Aorta (tissue), 5 donors: ENCODE measurements at places on chromosomes 16 and 17. TPM values are rescaled to one million over a fixed set of nuclear protein-coding genes. Genes with fewer than 3 reads are reported as not detected.

DNA sequence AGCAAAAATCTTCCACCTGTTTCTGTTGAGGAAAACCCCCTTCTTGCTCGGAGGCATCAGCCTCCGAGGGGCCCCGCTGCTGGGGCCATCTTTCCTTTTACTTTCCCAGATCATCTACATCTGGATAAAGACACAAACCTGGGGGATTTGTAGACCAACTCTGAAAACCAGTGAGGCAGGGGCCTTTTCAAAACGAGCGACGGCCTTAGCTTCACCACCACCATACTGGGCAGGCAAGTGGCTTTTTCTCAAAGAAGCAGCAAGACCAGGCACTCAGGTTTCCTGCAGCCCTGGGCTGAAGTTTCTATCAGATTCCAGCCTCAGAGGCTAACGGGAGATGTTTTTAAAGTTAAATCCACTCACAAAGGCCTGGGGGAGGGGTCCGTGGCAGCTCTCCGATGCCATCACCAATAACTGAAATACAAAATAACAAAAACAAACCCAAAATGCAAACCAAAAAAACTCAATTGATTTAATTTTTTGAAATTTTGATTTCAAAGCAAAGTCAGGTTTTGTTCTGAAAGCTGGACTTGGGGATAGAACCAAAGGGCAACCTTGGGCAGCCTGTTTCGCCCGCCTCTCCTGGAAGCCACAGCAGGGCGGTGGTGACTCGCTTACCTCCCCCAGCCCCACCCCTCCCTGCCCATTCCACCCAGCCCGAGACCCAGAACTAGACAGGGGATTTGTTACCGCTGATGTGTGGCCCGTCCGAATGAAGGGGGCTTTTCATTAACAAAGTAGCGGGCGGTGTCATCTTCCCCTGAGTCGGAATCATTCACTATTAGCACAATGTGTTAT, 55.8 kb downstream of the SALL1 start:
- no peaks in the 10 kb centered on the region for H3K27me3 ChIP-seq
- no peak overlapping the region for H3K27ac ChIP-seq
- no peak for DNase-seq
- H3K4me1 ChIP-seq: no peaks in the 10 kb centered on the region

- H3K36me3 ChIP-seq: no peaks in the 10 kb centered on the region
- H3K27ac ChIP-seq: peak within 1 kb of the TSS; percentile 79
- H3K27me3 ChIP-seq: no peaks in the 10 kb centered on the region
Observed at GRCh38 chr16:29995324-29995910, at the start of gene HIRIP3. Gene HIRIP3, minus strand, starts transcription at chr16:29995617. Its CDS starts 12 bp downstream, at chr16:29995605.

GRCh38 chr17:1076299-1076981, 79.5 kb downstream of the TIMM22 start:
- H3K4me3 ChIP-seq: no peak overlapping the region
- no peaks in the 10 kb centered on the region for H3K27me3 ChIP-seq
- DNase-seq: peak; percentile 73
- no peaks in the 10 kb centered on the region for H3K4me1 ChIP-seq
- H3K36me3 ChIP-seq: peaks cover 2% of the 10 kb centered on the region

- no peaks in the 10 kb centered on the region for H3K27me3 ChIP-seq
- no peaks in the 10 kb centered on the region for H3K36me3 ChIP-seq
- no peaks in the 10 kb centered on the region for H3K4me1 ChIP-seq
- H3K27ac ChIP-seq: no peak overlapping the region
- no peak for DNase-seq
Observed at GRCh38 chr17:83005639-83006038, 73.8 kb upstream of the METRNL start.

DNA sequence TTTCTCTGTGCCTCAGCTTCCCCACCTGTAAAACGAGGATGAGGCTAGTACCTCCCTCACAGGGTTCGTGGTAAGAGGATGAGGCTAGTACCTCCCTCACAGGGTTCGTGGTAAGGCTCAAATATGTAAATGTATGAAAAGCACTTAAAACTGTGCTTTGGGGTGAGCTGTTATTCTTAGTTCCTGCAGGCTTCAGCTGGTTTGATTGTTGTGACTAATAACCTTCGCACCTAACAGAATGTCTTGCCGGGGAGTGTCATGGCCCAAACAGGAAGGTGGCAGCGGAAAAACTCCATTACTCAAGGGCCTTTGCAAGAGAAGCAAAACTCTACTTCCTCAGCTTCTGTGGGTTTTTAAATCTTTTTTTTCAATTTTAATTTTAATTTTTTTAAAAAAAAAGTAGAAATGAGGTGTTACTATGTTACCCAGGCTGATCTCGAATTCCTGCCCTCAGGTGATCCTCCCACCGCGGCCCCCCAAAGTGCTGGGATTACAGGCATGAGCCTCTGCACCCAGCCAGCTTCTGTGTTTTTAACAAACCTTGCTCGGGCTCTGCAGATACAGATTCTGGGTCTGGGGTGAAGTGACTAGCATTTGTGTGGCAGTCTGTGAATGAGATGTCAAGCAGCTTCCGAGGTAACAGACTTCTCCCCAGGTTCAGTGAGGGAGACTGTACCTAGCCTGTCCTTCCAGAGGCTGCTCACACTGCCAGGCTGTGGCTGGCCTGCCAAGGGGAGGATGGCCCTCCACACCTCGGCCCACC, 103.0 kb downstream of the RAB11FIP4 start:
- H3K27me3 ChIP-seq: no peaks in the 10 kb centered on the region
- no peak overlapping the region for H3K27ac ChIP-seq

DNA sequence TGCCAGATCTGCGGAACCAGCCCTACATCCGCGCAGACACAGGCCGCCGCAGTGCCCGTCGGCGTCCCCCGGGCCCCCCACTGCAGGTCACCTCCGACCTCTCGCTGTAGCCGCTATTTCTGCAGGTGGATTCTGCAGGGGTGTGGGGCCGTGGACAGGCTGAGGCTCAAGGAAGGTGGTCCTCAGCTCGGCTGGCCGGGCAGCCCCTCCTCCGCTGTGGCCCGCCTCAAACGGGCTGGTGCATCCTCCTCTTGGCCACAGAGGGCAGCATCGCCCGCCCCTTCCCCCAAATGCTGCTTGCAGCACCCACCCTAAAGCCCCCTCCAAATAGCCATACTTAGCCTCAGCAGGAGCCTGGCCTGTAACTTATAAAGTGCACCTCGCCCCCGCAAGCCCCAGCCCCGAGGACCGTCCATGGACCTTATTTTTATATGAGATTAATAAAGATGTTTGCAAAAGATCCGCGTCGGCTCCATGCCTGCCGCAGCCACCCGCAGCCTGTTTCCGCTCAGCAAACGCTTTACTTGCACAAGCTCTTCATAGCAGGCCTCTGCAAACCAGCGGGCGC, 14.9 kb downstream of the SPATA32 start:
- H3K27me3 ChIP-seq: no peaks in the 10 kb centered on the region
- no peak overlapping the region for H3K27ac ChIP-seq
- no peak for DNase-seq
- peak overlapping the region; percentile 11 for H3K4me3 ChIP-seq
- H3K36me3 ChIP-seq: no peaks in the 10 kb centered on the region

DNA sequence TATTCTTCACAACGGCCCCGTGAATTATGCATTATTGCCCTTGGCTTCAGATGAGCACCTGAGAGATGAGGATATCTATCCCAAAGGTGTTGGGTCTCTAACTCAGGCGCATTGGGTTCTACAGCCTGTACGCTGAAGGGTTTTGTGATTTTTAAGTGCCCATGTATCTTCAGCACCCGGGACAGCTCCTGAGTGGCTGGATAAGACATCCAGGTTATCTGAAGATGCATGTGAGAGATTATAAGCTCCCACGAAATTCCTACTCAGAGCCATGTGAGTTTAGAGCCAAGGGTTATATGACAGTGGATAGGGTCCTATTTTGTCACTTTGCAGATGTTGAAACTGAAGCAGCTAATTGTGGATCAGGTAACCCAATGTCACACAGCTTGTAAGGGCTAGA, 612.3 kb upstream of the EEF2KMT start:
- no peak overlapping the region for H3K27ac ChIP-seq
- no peak for DNase-seq
- H3K4me3 ChIP-seq: no peak overlapping the region
- H3K4me1 ChIP-seq: no peaks in the 10 kb centered on the region

GRCh38 chr16:49369651-49370611, 3.7 kb upstream of the C16orf78 start:
- H3K4me3 ChIP-seq: no peak overlapping the region
- DNase-seq: no peak
- H3K27me3 ChIP-seq: no peaks in the 10 kb centered on the region
- no peaks in the 10 kb centered on the region for H3K36me3 ChIP-seq

DNA sequence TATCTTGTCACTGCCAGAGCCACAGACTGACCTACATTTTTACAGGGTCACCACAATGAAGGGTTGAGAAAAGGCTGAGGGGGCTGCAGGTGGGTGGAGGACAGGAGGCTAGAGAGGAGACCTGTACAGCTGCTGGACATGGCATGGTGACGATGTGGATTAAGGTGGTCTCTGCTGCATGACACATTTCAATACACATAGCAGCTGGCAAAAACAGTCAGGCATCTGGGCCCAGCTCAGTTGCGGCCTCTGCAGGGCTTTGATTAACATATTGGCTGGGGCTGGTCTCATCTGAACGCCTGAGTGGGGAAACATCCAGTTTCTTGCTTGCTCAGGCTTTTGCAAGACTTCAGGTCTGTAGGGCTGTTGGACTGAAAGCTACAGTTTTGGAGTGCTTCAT, 265.4 kb upstream of the FOXF1 start:
- H3K4me3 ChIP-seq: no peak overlapping the region
- H3K4me1 ChIP-seq: no peaks in the 10 kb centered on the region
- H3K36me3 ChIP-seq: no peaks in the 10 kb centered on the region

- DNase-seq: no peak
- H3K4me1 ChIP-seq: no peaks in the 10 kb centered on the region
- no peak overlapping the region for H3K4me3 ChIP-seq
- no peaks in the 10 kb centered on the region for H3K36me3 ChIP-seq
- H3K27ac ChIP-seq: no peak overlapping the region
Observed at GRCh38 chr17:78134899-78135385, 4.4 kb downstream of the TMC8 start.

- no peak overlapping the region for H3K27ac ChIP-seq
- no peak for DNase-seq
- no peaks in the 10 kb centered on the region for H3K4me1 ChIP-seq
- no peak overlapping the region for H3K4me3 ChIP-seq
Observed at GRCh38 chr17:40932608-40933007, 4.8 kb downstream of the KRT23 start.

GRCh38 chr16:4096509-4096908, 19.7 kb downstream of the ADCY9 start:
- no peak overlapping the region for H3K27ac ChIP-seq
- no peaks in the 10 kb centered on the region for H3K36me3 ChIP-seq
- H3K4me1 ChIP-seq: peaks cover 8% of the 10 kb centered on the region
- DNase-seq: no peak
- no peaks in the 10 kb centered on the region for H3K27me3 ChIP-seq
- H3K4me3 ChIP-seq: no peak overlapping the region

DNA sequence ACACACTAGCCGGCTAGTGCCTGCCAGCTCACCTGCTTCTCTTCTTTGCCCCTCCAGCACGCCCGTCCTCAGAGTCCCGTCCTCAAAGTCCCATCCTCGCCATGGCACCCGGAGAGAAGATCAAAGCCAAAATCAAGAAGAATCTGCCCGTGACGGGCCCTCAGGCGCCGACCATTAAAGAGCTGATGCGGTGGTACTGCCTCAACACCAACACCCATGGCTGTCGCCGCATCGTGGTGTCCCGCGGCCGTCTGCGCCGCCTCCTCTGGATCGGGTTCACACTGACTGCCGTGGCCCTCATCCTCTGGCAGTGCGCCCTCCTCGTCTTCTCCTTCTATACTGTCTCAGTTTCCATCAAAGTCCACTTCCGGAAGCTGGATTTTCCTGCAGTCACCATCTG, 3.6 kb downstream of the SCNN1G start:
- H3K4me3 ChIP-seq: no peak overlapping the region
- H3K27me3 ChIP-seq: peaks cover 3% of the 10 kb centered on the region
- H3K4me1 ChIP-seq: no peaks in the 10 kb centered on the region

GRCh38 chr17:42288803-42289610, 709 bp downstream of the STAT5A start:
- peak overlapping the region; percentile 81 for H3K4me3 ChIP-seq
- no peaks in the 10 kb centered on the region for H3K36me3 ChIP-seq
- H3K27me3 ChIP-seq: no peaks in the 10 kb centered on the region
- peak overlapping the region; percentile 74 for H3K27ac ChIP-seq
- no peaks in the 10 kb centered on the region for H3K4me1 ChIP-seq

DNA sequence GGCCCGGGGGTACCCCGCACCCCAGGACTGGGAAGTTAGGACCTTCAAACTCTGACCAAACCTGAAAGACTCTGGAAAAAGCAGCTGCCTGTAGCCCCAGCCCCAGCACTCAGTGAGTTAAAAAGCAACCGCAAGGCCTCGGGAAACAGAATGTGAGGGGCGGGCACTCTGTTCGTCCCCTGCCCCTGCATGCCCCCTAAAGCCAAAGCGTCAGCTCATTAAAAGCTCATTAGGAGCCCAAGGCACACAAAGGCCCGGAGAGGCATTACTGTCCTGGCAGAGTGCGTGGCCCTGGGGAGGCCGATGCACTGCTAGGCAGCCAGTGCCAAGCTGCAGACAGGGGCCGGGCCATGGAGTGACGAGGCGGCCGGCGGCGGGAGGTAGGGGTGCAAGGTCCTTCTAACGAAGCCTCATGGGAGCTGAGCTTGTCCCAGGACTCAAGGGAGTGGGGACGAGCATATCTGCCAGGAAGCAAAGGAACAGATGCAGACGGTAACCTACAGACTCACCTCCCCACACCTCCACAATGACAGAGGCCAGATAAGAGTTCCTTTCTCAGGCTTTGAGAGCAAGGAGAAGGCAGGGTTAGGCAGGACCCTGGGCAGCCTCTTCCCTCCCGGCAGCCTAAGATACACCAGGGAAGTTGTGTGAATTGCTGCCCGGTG, 116.8 kb downstream of the ENGASE start:
- H3K27me3 ChIP-seq: no peaks in the 10 kb centered on the region
- H3K36me3 ChIP-seq: no peaks in the 10 kb centered on the region
- no peak overlapping the region for H3K4me3 ChIP-seq
- no peak for DNase-seq

- H3K4me3 ChIP-seq: no peak overlapping the region
- H3K27ac ChIP-seq: no peak overlapping the region
- no peaks in the 10 kb centered on the region for H3K27me3 ChIP-seq
Observed at GRCh38 chr17:29059281-29059680, 16.3 kb downstream of the PIPOX start.

- DNase-seq: no peak
- H3K36me3 ChIP-seq: no peaks in the 10 kb centered on the region
- H3K4me3 ChIP-seq: no peak overlapping the region
- no peaks in the 10 kb centered on the region for H3K27me3 ChIP-seq
Observed at GRCh38 chr16:297832-298231, 14.9 kb downstream of the PDIA2 start.

Gene PSMD12
- 38.2 TPM for total RNA-seq

Gene CACNG3
- total RNA-seq: not detected

Gene DPEP3
- total RNA-seq: not detected

Gene C17orf67
- total RNA-seq: 3.3 TPM

Gene KRT27
- not detected for total RNA-seq

Gene CCL7
- not detected for total RNA-seq

Gene NPB
- total RNA-seq: 1.0 TPM

Gene KRT24
- not detected for total RNA-seq

Gene ASGR1
- total RNA-seq: 3.9 TPM
